ENCODE measurements at places on chromosomes 11 and 22.
A peak's percentile ranks its signal among the peaks of the same experiment; 100 is the strongest.

GRCh38 chr22:41030891-41031290 is 61.5 kb upstream of the EP300 start:
- no peak for DNase-seq

GRCh38 chr22:49241174-49241851 is 586.4 kb downstream of the BRD1 start:
- no peak for DNase-seq

GRCh38 chr11:128506999-128507611 is 80.3 kb downstream of the ETS1 start:
- peak; percentile 91 for DNase-seq

GRCh38 chr11:77267962-77268361 is 33.5 kb downstream of the GDPD4 start:
- no peak for DNase-seq

DNA sequence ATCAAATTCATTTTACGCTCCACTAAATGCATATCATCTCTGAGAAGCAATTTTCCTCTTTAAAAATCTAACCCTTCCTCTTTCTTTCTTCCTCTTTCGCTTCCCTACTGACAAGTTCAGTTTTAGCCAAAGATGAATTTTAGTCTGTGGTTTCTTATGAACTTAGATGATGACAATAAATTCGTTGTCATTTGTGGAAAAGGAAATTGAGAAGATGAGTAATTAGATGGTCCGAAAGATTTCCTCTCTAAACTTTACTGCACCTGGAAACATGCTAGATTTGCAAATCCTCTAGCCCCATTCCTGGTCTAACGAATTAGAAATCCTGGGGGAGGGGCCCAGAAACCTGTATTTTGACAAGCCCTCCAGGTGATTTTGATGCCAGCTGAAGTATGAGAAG is 855.4 kb upstream of the CHORDC1 start:
- no peak for DNase-seq

DNA sequence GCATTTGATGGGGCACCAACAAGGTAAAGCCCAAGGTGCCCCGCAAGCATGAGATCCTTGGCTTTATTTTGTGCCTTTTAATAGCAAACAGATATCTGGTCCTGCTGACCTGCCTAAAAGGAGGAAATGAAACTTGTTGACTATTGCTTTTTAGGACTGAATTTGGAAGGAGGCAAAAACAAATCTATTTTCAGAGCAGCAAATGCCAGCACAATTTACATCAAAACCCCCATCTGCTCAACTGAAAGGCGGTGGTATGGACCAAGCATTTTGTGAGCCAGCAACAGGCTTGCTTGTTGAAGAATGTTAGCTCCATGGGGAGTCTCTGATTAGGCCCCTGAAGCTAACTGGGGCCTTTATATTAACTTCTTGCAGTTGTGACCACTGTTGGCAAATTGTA is 192.6 kb upstream of the E2F8 start:
- no peak for DNase-seq

- no peak for DNase-seq
These were observed 286.4 kb downstream of the NXPE2 start for GRCh38 chr11:114964676-114965214.

- DNase-seq: no peak
These were observed 157.7 kb downstream of the MAML2 start for GRCh38 chr11:96185220-96185768.

DNA sequence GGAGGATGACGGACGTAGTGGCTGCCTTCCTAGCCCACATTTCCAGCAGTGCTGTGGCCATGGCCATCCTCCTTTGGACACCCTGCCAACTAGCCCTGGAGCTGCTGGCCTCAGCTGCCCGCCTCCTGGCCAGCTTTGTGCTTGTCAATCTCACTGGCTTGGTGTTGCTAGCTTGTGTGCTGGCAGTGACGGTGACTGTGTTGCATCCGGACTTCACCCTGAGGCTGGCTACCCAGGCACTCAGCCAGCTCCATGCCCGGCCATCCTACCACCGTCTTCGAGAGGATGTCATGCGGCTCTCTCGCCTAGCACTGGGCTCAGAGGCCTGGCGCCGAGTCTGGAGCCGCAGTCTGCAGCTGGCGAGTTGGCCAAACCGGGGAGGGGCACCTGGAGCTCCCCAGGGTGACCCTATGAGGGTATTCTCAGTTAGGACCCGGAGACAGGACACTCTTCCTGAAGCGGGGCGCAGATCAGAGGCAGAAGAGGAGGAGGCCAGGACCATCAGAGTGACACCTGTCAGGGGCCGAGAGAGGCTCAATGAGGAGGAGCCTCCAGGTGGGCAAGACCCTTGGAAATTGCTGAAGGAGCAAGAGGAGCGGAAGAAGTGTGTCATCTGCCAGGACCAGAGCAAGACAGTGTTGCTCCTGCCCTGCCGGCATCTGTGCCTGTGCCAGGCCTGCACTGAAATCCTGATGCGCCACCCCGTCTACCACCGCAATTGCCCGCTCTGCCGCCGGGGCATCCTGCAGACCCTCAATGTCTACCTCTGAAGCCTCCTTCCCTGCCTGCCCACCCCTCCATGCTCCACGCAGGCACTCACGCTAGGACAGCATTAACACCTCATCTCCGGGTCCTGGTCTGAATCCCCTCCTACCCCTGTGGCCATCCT is 1.6 kb downstream of the RNF26 start:
- no peak for DNase-seq

DNA sequence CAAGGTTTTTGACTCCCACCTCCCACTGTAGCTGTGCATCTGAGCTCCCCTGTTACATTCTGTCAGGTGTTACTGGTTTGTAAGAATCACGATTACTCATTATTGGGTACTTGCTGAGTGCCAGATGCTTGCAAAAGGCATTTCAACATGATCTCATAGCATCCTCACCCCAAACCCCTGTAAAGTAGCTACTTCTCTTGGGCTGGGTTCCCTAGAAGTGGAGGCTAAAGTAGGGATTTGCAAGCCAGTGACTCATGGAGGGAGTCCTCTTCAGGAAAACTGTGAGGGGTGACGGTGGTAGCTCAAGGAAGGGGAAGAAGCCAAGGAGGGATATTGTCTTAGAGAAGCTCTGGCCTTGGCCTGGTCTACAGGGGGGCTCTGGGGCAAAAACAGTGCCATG is 78.6 kb downstream of the TIMP3 start:
- DNase-seq: no peak

- no peak for DNase-seq
These were observed 30.9 kb downstream of the TRPC6 start for GRCh38 chr11:101552888-101553287.

- no peak for DNase-seq
These were observed 79.8 kb upstream of the CNTN5 start for GRCh38 chr11:98940913-98941312.

- DNase-seq: no peak
These were observed 87.1 kb downstream of the GRIK4 start for GRCh38 chr11:120598517-120599257.

- DNase-seq: no peak
These were observed 21.0 kb downstream of the PARVB start for GRCh38 chr22:44045145-44045544.

DNA sequence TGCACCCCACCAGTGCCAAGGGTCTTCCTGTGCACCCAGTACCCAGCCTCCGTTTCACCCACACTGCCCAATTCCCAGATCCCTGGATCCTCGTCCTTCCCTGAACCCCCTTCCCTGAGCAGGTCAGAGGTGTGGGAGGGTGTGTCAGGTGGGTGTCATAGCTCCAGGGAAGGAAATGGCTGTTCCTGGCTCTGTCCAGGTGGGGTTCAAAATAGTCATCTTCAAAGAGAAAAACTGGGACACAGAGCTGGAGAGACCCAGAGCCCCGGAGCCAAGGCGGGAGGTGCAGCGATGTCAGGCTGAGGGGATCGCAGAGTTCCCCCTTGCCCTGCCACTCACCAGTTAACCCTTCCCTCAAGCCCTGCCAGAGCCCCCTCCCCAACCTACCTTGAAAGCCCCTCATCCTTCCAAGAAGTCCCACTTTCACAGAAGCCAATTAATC is 698 bp downstream of the C1QTNF4 start:
- DNase-seq: no peak

DNA sequence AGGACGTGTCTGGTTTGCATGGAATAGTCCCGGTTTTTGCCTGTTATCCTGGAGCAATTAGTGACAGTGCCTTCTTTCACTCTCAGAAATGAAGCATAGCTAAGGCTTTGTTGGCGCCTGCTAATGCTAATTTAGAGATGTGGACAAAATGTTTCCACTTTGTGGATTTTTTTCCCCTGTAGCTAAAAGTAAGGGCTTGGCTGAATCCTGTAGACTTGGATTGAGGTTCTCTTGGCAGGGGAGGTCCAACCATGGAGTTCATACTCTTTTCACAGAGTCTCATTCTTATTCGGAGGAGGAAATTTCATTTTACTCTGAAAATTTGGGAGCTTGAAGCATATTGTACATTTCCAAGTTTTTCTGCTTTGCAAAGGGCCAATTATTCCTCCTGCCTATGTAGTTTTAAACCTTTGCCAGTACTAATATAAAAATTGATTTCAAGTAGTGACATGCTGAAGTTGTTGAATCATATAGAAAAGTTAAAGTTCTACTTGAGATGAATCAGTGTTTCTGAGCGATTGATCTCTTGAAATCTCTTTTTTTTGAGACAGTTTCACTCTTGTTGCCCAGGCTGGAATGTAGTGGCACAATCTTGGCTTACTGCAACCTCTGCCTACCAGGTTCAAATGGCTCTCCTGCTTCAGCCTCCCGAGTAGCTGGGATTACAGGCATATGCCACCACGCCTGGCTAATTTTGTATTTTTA is 20.0 kb downstream of the PPFIA1 start:
- no peak for DNase-seq

DNA sequence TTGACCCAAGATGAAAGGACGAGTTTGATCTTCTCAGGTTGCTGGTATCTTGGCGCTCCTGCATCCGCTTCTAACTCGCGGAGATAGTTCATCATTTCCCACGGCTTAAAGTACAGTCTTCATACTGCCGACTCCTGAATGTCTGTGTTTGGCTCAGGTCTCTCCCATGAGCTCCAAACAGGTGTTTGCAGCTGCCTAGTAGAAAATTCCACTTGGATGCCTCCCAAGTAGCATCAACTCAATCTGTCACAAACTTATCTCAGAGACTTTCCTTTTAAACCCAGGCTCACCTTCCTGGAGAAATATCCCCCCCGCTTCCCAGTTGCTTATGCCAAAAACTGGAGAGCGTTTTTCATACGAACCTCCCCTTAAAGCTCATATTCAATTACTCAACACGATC is 986.5 kb downstream of the TBC1D22A start:
- DNase-seq: no peak

DNA sequence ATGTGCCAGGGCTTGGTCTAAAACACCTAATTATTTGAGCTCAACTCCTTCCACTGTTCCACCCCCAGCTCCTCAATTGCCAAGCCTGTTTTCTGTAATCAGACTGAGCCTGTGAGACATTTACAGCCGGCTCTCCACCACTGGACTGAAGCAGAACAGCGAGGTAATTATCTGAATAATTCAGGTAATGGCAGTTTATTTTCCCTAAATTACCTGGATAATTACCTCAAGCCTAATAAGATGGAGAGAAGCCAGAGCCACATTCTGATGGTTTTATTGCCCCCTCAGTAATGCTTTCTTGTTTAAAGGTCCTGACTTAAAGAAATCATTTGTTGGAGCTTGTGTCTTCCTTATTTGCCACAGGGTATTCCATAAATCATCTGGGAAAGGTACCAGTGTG is 64.2 kb downstream of the FZD4 start:
- DNase-seq: no peak

- no peak for DNase-seq
These were observed 2.3 kb downstream of the RHOG start for GRCh38 chr11:3838504-3838903.

- DNase-seq: no peak
These were observed 114.1 kb downstream of the FAR1 start for GRCh38 chr11:13782390-13783075.

- DNase-seq: no peak
These were observed 8.3 kb downstream of the PLCB3 start for GRCh38 chr11:64259533-64260067.

GRCh38 chr11:93663021-93663420 is 1.5 kb downstream of the CEP295 start:
- no peak for DNase-seq

DNA sequence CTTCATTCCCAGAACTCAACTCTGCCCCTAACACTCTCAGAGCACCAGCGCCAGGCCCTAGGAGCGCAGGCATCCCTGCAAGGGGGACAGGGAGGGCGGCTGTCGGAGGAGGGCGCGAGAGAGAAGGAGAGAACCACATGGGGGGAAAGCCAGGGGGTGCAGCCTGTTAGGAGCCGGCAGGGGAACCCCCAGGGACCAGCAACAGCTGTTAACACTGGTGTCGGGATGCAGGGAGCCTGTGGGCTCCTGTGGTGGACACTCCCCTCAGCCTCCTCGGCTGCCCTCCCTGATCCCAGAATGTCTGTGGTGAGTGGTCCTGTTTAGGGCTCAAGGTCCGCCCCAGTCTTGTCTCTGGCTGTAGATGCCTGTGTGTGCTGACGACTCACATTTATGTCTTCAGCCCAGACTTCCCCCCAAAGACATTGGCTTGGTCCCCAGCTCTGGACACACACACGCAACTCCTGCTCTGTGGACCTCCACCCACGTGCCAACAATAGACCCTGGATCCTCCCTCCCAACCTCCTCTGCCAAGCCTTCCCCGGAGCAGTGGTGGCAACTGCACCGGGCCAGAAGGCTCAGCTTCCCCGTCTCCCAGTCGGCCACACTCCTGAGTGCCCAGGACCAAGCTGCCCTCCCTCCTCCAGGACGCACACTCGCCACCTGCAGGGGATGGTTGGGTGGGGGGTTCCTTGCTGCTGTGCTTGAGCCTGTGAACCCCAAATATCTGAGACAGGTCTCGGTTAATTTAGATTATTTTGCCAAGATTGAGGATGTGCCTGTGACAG is 817 bp upstream of the IFITM5 start:
- DNase-seq: no peak

DNA sequence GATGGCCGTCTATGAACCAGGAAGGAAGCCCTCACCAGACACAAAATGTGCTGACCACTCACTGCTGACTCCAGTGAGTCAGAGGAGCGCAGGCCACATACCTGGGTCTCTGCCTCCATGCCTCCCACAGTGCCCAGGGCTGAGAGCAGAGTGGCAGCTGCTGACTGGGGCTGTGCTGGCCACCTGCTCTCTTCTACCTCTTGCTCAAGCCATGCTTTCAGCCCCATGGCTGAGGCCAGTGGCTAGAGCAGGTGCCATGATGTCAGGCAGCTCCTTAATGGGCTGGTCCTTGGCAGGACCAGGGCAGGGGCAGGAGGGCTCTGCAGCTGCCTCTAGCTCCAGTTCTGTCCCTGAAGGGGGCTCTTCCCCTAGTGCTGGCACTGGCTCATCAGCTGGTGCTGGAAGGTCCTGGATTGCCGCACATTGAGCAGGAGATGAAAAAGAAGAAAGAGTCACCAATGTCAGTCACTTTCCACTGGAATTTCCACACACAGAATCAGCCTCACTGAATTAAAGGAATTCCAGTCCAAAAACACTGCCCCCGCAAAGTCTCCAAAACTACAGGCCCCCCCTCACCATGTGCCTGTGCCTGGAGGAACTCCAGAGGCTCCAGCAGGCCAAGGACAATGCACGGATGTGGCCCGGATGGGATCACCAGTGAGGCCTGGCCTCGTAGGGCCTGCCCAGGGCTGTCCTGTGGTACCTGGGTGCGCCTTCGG is 86.4 kb downstream of the GGTLC2 start:
- DNase-seq: no peak
